Activated T-helper 17 cell treated with anti-CD3 and anti-CD28 coated beads, Interleukin-2, amount 50 U/mL, for 72 hours (primary cell): ENCODE measurements at places on chromosomes 13 and 19.

DNA sequence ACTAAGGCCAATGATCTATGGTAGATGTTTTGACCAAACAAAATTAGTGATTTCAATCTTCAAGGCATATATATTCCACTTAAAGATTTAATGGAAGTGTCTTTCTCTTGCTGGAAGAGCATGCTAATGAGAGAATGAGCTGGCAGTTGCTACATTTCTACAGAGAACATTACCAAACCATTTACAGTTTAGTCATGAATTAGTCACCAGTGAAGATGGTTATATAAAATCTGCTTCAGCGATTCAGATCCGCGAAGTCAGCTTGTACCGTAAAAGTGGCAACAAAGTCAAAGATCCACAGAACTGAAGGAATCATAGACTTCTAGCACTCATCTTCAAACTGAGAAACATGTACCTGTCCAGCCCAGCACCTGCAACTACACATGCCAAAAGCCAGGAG, 156.3 kb downstream of the SLITRK5 start:
- ATAC-seq: no peak

DNA sequence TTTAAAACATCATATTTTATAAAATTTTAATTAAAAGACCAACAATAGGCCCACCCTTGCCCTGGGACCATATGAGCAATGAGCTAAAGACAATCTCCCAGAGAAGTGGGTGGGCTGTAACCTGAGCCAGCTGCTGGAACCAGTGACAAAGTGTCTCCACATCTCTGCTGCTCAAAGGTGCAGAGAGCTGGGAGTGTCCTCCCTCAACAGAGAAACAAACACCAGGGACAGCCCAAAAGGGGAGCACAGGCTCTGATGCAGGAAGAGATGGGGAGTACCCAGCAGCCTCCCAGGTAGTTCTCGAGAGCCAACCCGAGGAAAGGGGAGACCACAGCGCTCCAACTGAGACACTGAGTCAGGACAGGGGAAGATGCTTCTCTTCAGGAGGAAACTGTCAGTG, 39.1 kb downstream of the DOCK9 start:
- ATAC-seq: no peak

DNA sequence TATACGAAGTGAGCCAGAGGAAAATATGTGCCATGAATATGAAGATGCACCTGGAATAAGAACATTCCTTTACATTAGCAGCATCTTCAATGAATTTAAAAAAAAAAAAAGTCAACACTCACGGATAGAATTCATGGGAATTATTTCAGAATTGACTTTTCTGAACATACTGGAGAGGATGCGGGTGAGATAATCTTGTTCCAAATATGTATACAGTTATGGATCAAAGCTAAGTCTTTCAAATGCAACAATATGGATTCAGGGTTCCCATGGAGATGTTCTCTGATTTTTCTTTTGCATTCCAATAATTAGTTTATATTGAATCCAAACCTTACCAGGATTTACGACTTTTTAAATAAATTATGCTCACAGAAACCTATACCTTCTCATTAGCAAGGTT, 1660.7 kb downstream of the SLITRK1 start:
- no peak for ATAC-seq

- no peak for ATAC-seq
Observed at GRCh38 chr19:42361545-42361910, 28.6 kb downstream of the CNFN start.

DNA sequence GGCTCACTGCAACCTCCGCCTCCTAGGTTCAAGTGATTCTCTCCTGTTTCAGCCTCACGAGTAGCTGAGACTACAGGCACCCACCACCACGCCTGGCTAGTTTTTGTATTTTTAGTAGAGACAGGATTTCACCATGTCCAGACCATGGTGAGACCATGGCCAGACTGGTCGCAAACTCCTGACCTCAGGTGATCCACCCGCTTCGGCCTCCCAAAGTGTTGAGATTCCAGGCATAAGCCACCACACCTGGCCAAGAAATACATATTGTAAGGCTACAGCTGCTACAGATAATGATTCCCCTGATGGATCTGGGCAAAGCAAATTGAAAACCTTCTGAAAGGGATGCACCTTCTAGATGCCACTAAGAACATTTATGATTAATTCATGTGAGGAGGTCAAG, 17.8 kb downstream of the PLPP2 start:
- no peak for ATAC-seq

DNA sequence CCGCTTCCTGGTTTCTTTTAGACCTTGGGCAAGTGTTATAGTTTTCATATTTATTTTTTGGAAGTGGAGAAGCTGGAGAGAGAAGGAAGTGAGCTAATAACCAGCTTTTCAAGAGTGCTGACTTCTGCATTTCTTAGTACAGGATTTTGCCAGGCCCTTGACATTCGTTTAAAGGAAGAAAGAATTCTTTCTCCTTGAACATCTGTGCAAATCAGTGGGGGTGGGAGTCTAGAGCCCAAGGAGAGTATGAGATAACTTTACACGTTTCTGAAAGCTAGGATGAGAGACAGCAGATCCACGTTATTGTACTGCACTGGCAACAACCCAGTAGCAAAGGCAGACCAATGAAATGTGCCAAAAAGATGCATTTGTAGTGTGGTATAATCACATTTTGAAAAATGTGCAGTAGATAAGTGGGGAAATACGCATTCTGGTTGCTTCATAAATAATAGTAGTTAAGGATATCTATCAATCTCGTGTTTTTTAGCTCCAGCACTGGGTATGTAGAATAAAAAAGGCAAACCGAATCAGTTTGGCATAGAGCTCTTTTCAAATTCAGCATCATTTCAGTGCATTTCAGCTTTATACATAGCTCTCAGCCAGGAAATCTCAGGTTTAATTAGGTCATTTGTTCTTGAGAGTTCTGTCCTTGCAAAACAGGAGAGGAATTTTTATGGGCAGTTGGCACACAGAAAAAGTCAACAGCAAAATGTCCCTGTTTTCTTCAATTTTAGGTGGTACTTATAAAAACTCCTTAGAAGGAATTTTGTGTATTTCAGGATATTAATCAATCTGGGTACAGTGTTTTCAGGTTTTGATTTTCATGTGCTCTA, 4.3 kb downstream of the RNF113B start:
- no peak for ATAC-seq

DNA sequence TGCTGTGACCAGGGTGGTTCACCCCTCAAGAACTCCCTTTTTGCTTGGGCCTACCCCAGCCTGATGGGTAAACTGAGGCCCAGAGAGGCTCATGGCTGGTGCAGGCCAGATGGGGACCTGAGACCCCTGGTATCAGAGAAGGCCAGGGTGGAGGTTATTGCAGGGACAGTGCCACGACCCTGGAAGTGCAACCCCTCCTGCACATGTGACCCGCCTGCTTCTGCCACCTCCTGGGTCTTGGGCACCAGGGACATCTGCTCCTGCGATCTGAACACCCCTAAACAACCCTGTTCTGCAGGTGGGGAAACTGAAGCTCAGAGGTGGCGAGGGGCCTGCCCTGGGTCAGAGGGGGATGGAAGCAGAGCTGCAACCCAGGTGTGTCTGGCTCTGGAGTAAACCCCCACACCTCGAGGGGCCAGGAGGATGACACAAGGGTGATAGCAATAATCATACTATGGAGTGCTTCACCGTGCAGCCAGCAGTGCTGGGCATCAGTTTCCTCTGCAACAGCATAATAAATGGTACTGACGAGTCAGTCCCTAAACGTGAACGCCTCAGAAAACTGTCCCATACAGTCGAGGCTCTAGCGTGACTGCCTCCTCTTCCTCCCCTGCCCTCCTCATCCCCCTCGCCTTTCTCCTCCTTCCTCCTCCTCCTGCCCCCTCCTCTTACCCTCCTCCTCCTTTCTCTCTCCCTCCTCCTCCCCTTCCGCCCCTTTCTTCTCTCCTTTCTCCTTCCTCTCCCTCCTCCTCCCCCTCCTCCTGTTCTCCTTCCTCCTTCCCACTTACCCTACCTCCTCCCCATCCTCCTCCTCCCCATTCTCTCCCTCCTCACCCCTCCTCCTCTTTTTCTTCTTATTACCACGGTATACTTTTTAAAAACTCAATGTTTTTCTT, 4.3 kb downstream of the YJEFN3 start:
- no peak for ATAC-seq

- ATAC-seq: no peak
Observed at GRCh38 chr13:57633141-57633949, 1.8 kb downstream of the PCDH17 start.

GRCh38 chr19:19155495-19156219, 14.4 kb downstream of the MEF2B start:
- ATAC-seq: no peak

- no peak for ATAC-seq
Observed at GRCh38 chr13:76825430-76825829, 60.8 kb downstream of the KCTD12 start.

- ATAC-seq: no peak
Observed at GRCh38 chr13:46521921-46522747, 30.8 kb upstream of the LRCH1 start.

DNA sequence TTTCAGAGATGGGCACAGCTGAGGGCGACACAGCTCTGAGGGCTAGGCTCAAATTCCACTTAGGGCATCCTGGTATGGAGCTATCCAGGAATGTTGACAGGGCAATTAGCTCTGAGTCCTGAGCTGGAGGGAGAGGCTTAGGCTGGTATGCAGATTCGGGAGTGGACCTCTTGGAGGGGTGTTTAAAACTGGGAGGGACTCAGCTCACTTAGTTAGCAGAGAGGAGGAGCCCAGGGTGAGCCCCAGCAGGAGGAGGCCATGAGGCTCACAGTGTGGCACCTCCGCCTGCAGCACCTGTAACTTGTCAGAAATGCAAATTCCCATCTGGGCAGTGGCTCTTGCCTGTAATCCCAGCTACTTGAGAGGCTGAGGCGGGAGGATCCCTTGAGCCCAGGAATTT, 10.2 kb upstream of the NOP53 start:
- ATAC-seq: no peak

DNA sequence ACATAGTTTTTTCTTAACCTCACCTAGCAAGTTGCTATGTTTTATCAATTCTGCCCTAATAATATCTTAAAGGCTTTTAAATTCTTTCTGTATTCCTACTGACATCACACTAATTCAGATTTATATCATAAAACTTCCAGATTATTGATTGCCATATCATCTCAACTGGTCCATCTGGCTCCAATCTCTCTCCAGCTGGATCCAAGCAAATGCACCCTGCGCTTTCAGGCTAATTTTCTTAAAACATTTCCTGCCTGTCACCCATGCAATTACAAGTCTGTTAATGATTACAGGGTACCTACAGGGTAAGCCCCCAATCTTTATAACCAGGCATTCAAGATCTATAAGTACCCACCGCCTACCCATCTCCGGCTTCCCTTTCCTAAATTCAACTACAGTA, 95.2 kb downstream of the SERP2 start:
- ATAC-seq: no peak

DNA sequence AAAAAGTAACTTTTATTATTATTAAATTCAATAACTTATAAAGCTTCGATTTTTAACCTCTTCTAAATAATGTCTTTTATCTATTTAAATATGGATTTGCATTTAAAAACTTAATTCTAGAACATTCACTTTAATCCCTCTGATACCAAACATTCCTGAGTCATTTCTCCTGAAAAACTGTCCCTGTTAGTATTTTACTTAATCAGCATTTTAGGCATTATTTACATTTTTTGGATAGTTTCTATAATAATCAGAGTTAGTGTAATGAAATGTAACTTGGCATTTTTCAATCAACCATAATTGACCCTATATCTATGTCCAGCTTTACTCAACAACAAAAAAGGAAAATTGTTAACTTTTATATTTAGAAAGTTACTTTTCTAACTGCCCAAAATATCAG, 428.1 kb downstream of the PCDH17 start:
- no peak for ATAC-seq
